G401 (cell line): ENCODE measurements at places on chromosomes 11 and 22.

- no peak for DNase-seq
These were observed 16.1 kb upstream of the NTM start for GRCh38 chr11:131354251-131354701.

- no peak for DNase-seq
These were observed 1.7 kb upstream of the MYRF start for GRCh38 chr11:61750631-61751273.

GRCh38 chr11:117551761-117552343 lies 224.2 kb downstream of the CEP164 start:
- no peak for DNase-seq

DNA sequence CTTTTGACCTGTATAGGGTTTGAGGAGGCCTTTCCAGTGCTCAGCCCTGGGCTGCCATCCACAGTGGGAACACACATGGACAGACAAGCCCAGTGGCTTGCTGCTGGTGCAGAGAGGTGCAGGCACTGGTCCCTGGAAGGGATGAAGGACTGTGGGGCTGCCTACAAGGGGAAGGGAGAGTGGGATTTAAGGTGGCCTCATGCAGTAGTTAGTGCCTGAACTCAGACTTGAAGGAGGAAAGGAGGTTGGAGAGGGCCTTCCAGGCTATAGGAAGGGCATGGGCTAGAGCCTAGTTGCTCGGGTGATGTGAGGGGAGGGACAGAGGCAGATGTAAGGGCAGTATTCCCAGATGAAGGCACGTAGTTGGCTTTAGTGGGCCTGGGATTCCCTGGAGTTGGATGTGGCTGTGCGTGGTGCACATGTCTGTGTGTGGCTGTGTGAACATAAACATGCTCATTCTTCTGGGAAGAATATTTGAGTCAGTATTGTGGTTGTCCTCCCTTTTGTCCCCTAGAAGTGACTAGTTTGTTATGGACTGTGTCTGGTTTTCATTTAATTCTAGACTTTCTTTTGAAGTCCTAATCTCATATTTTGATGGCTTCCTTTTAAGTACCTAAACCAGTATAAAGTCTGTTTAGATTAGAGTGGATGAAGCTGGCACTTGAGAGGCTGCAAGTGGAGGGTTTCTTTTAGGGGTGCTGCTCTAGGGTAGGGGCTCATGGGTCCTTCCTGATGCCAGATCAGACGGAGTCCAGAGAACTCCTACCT lies 18.4 kb downstream of the YDJC start:
- no peak for DNase-seq
